ENCODE measurements at places on chromosomes 2 and 18.

DNA sequence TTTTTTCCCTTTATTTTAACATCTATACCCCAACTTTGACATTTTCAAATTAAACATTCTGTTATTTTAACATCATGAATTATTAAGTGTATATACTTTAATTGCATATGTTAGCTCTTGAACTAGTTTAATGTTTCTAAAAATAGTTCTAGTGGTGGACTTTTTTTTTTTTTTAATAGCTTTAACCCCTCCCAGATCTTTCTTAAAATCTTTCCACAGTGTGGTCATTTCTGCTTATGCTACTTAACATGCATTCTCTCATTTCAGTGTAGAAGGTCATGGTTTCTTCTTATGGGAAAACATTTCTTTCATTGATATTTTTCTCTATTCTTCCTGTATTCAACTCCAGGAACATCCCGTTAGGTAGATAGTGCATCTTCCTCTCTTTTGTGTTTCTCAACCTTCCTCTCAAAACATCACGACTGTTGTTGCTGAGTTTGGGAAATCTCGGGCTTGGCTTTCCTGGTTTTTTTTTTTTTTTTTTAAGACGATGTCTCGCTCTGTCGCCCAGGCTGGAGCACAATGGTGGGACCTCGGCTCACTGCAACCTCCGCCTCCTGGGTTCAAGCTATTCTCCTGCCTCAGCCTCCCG, 849 bp upstream of the TMEM18 start:
- no peak for DNase-seq

GRCh38 chr2:29463181-29463900, 348.1 kb downstream of the CLIP4 start:
- DNase-seq, result no peak

DNA sequence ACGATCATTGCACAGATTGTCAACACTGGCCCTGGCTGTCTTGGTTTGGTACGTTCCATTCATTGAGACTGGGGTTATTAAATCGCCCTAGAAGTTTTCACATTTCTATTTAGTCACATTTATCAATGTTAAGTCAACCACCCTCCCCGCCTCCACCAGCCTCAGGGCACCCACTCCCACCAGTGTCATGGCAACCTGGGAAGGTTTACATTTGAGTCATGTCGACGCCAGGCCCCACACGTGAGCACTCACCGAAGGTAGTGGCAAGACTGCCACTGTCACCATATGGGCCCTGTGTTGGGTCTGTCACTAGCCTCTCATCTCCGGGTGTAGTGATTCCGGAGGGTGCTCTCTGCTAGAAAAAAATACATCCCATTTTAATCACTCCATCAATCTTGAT, 194.2 kb downstream of the TWIST2 start:
- DNase-seq, result no peak

- DNase-seq, result no peak
These were observed 63.7 kb upstream of the CYP26B1 start for GRCh38 chr2:72211350-72211749.

DNA sequence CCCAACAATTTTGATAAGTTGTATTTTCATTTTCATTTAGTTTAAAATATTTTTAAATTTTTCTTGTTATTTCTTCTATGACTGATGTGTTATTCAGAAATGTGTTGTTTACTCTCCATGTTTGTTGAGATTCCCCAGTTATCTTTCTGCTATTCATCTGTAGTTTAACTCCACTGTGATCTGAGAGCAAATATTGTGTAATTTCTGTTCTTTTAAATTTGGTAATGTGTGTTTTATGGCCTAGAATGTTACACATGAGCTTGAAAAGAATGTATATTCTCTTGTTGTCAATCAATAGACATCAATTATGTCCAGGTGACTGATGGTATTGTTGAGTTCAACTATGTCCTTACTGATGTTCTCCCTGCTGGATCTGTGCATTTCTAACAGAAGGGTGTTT, 188.2 kb downstream of the CYP26B1 start:
- no peak for DNase-seq

DNA sequence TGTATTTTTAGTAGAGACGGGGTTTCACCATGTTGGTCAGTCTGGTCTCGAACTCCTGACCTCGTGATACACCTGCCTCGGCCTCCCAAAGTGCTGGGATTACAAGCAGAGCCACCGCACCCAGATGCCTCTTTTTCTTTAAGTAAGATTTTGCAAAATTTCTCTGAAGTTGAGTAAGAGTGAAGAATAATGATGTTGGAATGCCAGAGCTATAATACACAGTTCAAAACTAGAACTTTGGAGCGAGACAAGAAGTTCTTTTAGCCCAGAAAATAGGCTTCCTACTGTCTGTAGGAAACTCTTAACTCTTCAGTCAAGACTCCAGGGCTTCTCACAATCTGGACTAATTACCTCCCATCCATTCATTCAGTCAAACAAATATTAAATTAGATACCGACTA, 51.4 kb downstream of the MARCHF4 start:
- no peak for DNase-seq

DNA sequence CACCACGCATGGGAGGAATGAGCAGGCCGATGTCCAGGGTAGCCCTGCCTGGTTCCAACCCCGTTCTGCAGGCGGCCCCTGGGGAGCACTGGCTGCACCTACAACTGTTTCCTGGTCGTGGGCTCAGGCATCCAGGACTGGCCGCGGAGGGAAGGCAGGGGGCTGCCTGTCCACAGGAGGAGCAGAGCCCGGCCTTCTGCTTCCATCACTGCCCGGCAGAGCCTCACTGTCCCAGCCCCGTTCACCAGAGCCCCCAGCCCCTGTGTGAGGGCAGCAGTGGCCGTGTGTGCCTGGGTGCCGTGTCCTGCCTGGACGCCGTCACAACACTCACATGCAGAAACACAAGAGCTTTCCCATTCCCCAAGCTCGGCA, 56.2 kb downstream of the KCNG2 start:
- DNase-seq, result no peak

- no peak for DNase-seq
These were observed 137.0 kb upstream of the RBBP8 start for GRCh38 chr18:22796113-22796512.

- no peak for DNase-seq
These were observed 85.0 kb upstream of the DTNB start for GRCh38 chr2:25758348-25758747.

Data from posterior cingulate gyrus (tissue), 11 donors.